Effector CD8-positive, alpha-beta T cell (primary cell): ENCODE measurements at places on chromosomes 12 and 14.

DNA sequence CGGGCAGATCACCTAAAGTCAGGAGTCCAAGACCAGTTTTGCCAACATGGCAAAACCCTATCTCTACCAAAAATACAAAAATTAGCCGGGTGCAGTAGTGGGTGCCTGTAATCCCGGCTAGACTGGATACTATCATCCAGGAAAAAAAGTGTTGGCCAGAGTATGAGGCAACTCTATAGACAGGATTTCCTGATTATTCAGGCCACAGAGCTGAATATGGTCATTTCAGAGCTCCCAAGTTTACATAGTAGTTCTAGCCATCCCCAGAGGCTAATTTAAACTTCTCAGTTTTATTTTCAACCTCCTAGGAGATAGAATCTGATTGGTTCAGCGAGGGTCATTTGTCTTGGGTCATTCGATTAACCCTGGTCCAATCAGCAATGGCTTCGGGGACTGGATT is 7.3 kb downstream of the RPGRIP1 start:
- no peak for DNase-seq

GRCh38 chr14:72701605-72702004 is 192.3 kb downstream of the DPF3 start:
- no peak for DNase-seq

DNA sequence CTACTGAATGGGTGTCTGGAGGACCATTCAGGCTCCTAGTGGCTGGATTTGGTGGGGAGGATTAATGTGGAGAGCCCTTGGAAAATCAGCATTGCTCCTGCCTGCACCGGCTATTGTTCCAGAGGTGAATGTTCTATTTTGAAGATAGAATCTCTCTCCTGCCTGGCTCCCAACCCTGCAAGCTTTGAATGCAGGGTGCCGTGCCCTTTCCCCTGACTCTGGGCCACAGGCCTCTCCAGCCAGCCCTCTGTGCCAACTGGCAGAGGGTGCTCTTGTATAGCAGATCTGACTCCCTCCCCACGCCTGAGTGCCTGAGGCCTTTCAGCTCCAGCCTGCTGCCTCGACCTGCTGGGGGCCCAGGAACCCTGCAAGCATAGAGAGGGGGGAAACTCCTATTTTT is 106.8 kb downstream of the TMEM260 start:
- no peak for DNase-seq

DNA sequence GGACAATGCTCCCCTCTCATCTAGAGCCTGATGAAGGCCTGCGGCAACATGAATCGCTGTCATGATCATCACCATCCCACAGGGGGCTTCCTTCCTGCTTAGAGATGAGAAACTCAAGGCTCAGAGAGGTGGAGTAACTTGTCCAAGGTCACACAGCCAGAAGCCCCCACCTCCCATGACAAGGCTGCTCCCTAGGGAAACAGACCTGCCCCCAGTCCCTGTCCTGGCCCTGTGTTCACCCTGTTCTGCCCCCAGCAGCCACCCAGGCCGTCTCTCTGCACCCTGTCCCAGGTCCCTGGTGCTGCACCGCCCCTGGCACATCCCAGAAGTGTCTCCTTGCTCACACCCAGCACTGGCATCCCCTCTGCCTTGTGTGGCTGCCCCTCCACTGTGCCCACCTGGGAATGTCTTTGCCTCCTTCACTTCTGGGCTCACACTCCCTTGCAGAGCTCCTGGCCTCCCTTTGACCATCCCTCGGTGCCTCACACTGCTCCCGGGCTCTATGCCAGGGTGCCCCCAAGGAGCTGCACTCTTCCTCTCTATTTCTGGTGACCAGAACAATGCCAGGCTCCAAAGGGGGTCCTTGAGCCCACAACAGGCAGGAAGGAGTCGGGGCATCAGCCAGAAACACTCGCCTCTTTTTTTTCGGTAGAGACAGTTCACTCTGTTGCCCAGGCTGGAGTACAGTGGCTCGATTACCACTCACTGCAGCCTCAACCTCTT is 70.5 kb downstream of the BCL11B start:
- DNase-seq, result peak; percentile 31

GRCh38 chr14:43900173-43900655 is 606.9 kb downstream of the FSCB start:
- DNase-seq, result no peak

DNA sequence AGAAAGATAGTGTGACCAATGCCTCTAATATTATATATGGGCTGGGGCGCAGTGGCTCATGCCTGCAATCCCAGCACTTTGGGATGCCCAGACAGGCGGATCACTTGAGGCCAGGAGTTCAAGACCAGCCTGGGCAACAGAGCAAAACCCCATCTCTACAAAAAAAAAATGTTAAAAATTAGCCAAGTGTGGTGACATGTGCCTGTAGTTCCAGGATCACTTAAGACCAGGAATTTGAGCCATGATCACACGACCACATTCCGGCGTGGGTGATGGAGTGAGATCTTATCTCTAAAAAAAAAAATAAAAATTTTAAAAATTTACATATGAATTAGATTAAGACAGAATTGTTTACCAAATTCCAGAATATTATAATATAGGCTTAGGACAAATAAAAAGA is 12.0 kb downstream of the TM7SF3 start:
- DNase-seq, result no peak

DNA sequence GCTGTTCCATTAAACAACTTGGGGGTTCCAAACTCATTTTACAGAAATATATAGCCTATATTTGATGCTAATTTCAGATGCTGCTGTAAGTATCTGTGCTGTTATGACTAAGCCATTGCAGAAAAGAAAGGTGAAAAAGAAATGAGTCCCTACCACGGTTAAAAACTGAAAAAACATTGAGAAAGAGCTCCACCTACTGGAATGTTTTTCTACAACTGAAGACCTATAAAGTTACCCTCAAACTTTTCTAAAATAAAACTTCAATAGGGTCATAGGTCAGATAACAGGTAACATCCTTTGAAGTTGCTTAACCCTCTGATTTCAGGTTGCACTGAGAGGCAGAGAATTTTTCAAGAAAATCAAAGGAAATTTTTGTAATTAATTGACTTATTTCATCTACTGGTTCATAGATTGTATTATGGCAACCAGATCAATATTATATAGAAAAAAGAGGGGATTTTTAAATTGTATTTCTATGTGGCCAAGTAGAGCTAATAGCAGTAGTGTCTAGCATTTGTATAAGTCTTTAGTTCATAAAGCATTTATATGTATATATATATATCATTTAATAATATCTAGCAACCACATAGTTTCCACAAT is 279.9 kb downstream of the RPS29 start:
- no peak for DNase-seq

- no peak for DNase-seq
Measured at GRCh38 chr12:103969391-103969790, 3.7 kb downstream of the TDG start.

- no peak for DNase-seq
Measured at GRCh38 chr14:29853272-29853671, 74.4 kb downstream of the PRKD1 start.

DNA sequence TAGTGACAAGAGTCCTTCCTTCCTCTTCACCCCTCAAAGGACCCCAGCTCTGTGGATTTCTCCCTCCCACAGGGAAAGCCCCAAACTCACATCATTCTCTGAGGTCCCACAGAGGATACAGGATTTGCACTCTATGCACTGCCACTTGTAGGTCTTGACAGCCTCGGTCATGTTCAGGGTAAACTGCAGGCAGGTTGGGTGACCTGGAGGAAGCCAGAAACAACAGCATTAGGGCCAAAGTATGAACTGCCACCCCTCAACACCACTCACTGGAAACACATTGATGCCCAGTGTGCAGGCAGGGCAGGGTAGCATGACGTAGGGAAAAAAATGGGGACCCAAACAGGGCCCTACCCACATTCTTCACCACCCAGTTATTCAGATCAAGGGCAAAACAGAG is 264.4 kb downstream of the DPF3 start:
- DNase-seq, result no peak

- no peak for DNase-seq
Measured at GRCh38 chr12:104691721-104692556, 235.2 kb downstream of the CHST11 start.

DNA sequence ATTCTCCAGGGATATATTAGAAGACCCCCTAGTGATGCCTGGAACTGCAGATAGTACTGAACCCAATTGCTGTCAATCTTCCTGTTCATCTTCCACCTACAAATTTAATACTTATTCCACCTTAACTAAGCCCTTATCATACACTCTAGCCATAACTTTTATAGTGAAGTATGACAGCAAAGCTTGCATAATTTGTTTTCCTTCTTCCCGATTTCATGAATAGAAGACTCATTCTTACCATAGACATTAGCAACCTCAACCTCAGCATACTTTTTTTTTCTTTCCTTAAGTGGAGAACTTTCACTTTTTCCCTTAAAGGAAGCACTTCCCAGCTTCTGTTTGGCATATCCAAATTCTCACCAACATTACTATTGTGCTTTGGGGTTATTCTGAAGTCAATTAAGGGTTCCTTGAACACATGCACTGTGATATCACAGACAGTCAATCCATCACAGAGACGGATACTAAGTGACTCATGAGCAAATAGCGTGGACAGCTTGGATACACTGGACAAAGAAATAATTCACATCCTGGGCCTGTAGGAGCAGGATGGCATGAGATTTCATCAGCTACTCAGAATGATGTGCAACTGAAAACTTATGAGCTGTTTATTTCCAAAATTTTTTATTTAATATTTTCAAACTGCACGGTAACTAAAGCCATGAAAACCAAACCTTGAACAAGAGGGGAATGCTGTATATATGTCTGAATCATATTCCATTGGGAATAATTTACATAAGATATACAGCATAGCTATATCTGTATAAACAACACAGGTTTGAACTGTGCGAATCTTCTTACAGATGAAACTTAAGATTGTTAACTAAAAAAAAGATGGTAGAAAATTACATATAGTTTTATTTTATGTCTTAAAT is 63.9 kb downstream of the SYT1 start:
- DNase-seq, result no peak

GRCh38 chr14:91062600-91062999 is 2.2 kb upstream of the RPS6KA5 start:
- no peak for DNase-seq

- no peak for DNase-seq
Measured at GRCh38 chr14:93832665-93833064, 44.4 kb upstream of the PRIMA1 start.

DNA sequence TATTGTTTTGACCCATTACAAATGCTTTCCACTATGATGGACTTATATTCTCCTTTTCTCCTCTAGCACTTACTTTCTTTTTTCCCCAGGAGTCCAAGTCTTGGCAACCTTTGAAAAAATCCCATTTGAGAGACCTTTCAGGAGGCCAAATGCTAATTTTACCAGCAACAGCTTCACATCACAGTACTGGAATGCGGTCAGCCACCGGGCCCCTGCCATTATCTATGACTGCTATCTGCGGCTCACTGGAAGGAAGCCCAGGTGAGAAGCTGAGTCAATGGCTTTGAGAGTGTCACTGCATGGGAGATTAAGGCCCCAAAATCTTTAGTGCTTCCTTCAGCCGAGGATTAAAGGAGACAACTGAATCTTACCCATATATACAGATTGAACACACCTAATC is 64.2 kb downstream of the ERGIC2 start:
- no peak for DNase-seq

DNA sequence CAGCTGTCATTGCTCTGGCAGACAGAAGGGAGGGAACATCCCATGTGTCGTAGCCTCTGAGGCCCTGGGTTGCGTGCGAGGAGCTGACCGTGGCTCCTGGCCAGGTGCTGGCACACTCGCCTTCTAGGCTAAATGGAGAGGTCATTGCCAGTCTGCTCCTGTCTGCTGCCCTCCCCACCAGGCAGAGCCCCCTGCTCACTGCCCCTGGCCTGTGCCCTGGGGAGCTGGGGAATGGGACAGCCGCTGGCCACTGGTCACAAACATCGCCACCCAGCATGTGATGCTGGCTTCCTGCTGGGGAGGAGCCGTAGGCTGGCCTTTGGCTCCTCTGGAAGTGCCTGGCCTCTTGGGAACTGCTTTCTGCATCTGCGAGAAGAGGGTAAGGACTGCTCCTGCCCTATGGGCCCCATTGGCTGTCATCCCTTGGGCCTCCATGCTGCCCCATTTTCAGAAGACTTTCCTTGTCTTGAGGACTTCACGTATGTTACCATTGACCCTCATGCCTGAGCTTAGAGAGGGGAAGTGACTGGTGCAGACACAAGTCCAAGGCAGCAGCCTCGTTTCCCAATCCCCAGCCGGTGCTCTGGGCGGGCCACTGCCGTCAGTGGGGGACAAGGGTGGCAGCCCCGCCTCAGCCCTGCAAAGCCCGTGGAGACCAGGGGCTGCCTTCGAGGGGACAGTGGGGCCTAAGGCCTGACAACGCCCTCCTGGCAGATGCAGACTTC is 2.0 kb upstream of the TNFAIP2 start:
- DNase-seq, result no peak

- no peak for DNase-seq
Measured at GRCh38 chr14:76502638-76503037, 126.7 kb downstream of the ESRRB start.

DNA sequence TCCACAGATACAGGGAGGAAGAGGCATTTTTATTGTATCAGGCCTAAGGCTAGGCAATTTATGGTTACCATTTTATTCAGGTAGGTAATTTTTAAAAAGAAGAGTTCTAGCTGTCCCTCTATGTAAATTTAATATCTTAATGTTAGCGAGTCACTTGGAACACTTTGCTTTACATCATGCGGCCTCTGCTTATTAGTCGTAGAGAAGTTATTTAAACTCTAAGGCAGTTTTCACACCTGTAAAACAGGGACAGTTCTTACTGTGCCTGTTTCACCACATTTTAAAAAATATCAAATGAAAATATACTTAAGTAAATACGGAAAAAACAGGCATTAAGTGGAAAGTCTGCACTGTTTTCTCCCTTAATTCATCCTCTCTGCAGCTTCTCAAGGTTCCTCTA is 71.4 kb upstream of the POC1B start:
- DNase-seq, result no peak

GRCh38 chr12:45464699-45465098 is 248.8 kb downstream of the ANO6 start:
- no peak for DNase-seq

DNA sequence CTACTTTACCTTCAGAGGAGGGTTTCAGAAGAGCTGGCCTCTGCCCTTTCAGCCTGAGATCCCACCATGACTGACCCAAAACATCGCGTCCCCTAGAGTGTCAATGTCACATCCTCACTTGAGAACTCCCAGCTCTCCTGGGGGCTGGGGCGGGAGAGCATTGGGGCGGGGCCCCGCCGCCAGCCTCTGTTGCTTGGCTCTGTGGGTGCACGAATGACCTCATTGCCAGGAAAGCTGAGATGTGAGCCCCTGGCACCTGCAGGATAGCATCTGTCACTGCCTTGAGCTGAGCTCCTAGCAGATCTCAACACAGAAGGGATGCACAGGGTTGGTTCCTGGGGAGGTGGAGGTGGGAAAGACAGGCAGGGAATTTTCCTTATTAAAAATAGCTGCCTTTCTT is 20.6 kb upstream of the MYL2 start:
- DNase-seq, result no peak

GRCh38 chr12:21296751-21297406 is 37.8 kb downstream of the SLCO1A2 start:
- no peak for DNase-seq

DNA sequence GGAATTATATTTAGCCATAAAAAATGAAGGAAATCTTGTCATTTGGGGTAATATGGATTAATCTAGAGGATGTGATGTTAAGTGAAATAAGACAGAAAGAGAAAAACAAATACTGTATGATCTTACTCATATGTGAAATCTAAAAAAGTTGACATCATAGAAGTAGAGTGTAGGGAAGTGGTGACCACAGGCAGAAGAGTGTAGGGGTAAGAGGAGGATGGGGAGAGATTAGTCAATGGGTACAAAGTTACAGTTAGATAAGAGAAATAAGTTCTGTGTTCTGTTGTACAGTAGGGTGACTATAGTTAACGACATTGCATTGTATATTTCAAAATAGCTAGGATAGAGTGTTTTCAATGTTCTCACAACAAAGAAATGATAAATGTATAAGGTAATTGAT is 87.0 kb downstream of the TSHR start:
- DNase-seq, result no peak
